OCI-LY7 (cell line): ENCODE measurements at places on chromosomes 13 and 19.

DNA sequence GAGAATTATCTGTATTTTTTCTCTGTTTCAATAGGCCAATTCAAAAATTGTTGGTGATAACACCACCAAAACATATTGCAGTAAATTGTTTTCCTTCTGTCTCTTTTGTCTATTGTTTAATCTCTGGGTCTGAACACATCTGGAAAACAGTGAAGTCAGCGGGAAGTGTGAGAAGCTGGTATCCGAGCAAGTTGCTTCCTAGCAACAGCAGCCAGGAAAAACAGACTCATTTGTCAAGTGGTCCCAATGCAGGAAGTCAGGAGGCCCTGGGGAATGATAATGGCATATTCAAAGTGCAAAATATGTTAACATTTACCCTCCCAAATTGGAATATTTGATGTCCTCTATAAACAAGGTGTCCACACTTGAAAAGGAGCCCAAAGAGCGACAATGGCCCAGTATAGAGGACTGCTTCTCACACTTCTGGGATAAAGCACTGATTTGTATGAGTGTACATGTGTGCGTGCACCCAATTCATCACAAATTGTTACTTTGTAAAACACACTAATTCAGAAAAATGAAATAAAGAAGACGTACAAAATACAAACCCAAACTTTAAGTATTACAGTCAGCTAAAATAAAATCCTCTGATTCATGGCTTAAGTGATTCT, 515.0 kb downstream of the TBC1D4 start:
- no peak for DNase-seq

DNA sequence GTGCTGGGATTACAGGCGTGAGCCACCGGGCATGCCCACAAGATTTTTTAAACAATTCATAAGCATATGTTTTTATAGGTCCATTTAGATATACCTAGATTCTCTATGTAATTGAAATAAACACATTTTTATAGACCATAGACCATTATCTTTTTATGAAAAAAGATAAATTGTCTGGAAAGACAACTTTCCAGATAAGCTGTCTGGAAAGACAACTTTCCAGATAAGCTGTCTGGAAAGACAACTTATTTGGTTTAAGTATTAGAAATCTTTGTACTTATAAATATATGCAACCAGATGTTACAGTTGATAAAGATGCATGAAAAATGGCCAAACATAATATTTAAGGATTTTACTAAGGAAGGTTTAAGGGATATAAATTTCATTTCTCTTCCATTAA, 538.5 kb downstream of the GPC6 start:
- no peak for DNase-seq

DNA sequence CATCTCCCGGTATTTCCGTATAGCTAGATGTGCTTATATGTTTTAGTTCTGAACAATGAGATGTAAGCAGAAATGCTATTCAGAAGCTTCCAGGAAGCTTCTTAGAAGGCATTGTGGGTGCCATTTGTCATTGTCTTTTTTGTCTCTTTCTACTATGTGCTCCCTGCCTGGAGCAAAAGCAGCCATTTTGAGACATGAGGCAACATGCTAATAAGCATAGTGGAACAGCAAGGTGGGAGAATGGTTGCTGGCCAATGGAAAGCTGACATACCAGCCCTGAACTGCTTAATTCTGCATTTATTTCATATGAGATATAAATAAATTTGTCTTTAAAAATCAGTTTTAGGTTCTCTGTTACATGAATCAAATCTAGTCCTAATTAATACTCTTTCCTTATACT, 299.7 kb downstream of the LMO7 start:
- no peak for DNase-seq

DNA sequence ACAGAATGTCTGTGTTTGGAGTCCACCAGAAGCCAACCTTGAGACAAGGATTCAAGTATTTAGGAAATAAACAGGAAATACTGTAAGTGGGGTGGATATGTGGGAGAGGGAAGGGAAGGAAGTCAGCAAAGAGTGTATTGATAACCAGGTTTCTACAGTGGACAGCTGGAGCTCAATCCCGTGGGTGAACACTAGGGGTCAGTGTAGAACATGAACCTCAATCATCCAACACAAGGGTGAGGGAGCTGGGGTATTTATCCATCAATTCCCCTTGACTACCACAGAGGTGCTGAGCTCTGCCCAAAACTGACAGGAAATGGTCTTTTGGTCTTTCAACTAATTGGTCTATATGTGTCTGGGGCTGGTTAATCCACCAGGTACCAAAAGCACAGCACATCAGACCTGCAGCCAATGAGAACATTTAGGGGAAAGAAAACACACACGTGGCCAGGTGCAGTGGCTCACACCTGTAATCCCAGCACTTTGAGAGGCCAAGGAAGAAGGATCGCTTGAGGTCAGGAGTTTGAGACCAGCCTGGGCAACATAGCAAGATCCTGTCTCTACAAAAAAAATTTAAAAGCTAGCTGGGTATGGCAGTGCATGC, 5.6 kb upstream of the SYDE1 start:
- peak; percentile 44 for DNase-seq

DNA sequence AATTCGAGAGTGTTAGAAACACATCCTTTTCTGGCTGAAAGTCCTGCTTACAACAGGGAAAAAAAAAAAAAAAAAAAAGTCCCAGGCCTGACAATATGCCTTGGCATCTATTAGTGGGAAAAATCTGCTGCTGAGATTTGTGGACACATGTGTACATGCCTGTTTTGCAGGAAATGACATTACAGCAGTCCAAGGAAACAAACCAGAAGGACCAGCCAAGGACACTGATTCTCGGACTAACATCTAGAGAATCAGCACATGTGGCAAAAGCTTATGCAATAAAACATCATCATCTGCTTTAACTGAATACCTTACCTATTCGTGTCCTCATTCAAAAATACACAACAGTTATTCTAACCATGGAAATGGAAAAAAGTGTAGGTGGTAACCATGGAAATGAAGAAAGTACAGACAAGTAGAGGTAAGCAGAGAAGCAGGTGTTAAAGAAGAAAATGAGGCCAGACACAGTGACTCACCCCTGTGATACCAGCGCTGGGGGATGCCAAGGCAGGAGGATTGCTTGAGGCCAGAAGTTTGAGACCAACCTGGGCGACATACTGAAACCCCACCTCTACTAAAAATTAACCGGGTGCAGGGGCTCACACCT, 9.4 kb upstream of the DPY19L3 start:
- no peak for DNase-seq

- no peak for DNase-seq
Observed at GRCh38 chr19:36604656-36605100, 435 bp upstream of the ZNF382 start.

- DNase-seq = no peak
Observed at GRCh38 chr13:114304346-114305034, 9.8 kb upstream of the CHAMP1 start.

GRCh38 chr13:28246891-28247290, 108.5 kb downstream of the PAN3 start:
- no peak for DNase-seq

DNA sequence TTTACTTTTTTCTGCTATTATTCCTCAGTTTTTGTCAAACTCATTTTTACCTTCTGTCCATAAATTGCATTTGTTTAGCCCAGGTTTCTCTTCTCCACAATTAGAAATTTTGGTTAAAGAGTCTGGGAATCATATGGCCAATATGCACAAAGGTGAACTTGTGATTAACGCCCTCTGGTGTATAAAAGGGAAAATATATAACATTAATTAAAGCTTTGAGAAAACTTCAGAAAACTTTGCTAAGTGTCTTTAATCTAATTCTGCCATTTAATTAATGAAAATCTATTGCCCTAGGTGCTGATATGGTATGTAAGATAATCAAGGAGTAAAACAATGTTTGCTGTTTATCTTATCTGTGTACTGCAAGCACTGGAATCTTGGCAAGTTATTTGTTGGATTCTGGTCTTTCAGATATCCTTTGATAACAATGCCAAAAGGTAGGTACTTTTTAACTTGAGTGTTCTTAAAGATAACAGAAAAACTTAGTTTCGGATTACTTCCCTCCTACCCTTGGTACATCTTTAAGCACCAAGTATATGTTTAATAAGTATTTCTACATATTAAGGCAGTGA, 402.6 kb downstream of the SUCLA2 start:
- peak; percentile 11 for DNase-seq

- DNase-seq = no peak
Observed at GRCh38 chr13:66984241-66984640, 245.9 kb downstream of the PCDH9 start.

GRCh38 chr13:101661839-101662238, 209.4 kb downstream of the ITGBL1 start:
- DNase-seq = no peak
